A549 treated with Hydrocortisone at 1 μM for 4 hours (cell line): ENCODE measurements at places on chromosomes 5 and 9. TPM values are rescaled to one million over a fixed set of nuclear protein-coding genes. Genes with fewer than 3 reads are reported as not detected.

The EPB41L4A gene
- 2.5 to 3.7 TPM (median 3.2 TPM) in 5 replicates for total RNA-seq

The LCN6 gene
- not detected in 5 replicates for total RNA-seq

The DIAPH1 gene
- 94.5 to 109 TPM (median 96.9 TPM) in 5 replicates for total RNA-seq

The ENTREP1 gene
- 0.52 to 0.84 TPM (median 0.76 TPM) in 5 replicates for total RNA-seq

The CCL28 gene
- total RNA-seq = 0.03 to 0.13 TPM (median 0.06 TPM) in 5 replicates
